Activated naive CD8-positive, alpha-beta T cell treated with anti-CD3 and anti-CD28 coated beads, Interleukin-2, amount 10 ng/mL, durations not matched to agents 7 days and 5 days (primary cell): ENCODE measurements at places on chromosomes 1 and 21. TPM values are rescaled to one million over a fixed set of nuclear protein-coding genes. Genes with fewer than 3 reads are reported as not detected.

The FAM3B gene
- not detected for total RNA-seq

The KLHDC7A gene
- total RNA-seq, result not detected

GRCh38 chr21:45792682-45793383 lies 149.3 kb downstream of the PCBP3 start:
- no peak overlapping the region for H3K27ac ChIP-seq
- H3K4me1 ChIP-seq, result no peaks in the 10 kb centered on the region
- H3K27me3 ChIP-seq, result no peaks in the 10 kb centered on the region
- H3K36me3 ChIP-seq, result no peaks in the 10 kb centered on the region

- H3K4me3 ChIP-seq, result no peak overlapping the region
- H3K36me3 ChIP-seq, result no peaks in the 10 kb centered on the region
- H3K4me1 ChIP-seq, result peaks cover 8% of the 10 kb centered on the region
- no peak for DNase-seq
- H3K27ac ChIP-seq, result no peak overlapping the region
- H3K27me3 ChIP-seq, result peaks cover 14% of the 10 kb centered on the region
Measured at GRCh38 chr21:32888971-32889370, 117.4 kb upstream of the PAXBP1 start.

DNA sequence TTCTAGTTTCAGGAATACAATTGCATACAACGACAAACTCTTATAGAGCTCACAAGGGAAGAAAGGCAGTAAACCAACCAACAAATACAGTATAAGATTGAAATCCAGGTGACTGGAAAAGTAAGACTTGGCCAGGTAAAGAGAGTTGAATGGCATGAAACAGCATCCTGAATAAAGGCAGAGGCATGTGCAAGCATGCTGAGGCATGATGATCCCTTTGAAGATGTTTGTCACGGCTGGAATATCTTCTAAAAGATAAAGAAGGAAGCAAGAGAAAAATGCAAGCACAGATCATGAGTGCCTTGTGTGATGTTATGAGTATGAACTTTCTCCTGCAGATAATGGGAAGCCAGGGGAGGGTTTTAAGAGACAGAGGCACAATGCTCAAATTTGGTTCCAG lies 83.3 kb upstream of the SPATA6 start:
- H3K4me1 ChIP-seq, result no peaks in the 10 kb centered on the region
- H3K36me3 ChIP-seq, result no peaks in the 10 kb centered on the region
- no peak overlapping the region for H3K27ac ChIP-seq
- no peak overlapping the region for H3K4me3 ChIP-seq
- no peak for DNase-seq
- H3K27me3 ChIP-seq, result peaks cover 6% of the 10 kb centered on the region

GRCh38 chr21:28154121-28154520 lies 838.6 kb downstream of the LTN1 start:
- H3K36me3 ChIP-seq, result no peaks in the 10 kb centered on the region
- no peaks in the 10 kb centered on the region for H3K27me3 ChIP-seq
- H3K27ac ChIP-seq, result no peak overlapping the region
- no peaks in the 10 kb centered on the region for H3K4me1 ChIP-seq
- no peak for DNase-seq

DNA sequence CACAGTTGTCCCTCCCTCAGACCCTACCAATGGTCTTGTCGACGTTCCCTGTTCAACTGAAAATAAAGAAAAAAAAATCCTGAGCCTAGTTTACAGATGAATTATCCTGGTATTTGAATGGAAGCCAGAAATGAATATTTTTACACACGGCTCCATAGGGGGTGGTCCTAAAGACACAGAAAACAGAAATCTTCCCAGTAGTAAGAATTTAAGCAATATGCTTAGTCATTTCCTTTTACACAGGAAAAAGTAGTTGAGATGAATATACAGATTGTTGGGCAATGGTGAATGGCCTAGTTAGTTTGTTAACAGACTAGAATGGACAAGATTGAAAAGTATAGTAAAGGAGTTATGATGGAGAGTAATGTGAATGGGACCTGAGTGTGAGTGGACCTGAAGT lies 67.4 kb downstream of the RGS18 start:
- H3K27me3 ChIP-seq, result no peaks in the 10 kb centered on the region
- no peak overlapping the region for H3K4me3 ChIP-seq
- no peak for DNase-seq
- no peaks in the 10 kb centered on the region for H3K36me3 ChIP-seq

DNA sequence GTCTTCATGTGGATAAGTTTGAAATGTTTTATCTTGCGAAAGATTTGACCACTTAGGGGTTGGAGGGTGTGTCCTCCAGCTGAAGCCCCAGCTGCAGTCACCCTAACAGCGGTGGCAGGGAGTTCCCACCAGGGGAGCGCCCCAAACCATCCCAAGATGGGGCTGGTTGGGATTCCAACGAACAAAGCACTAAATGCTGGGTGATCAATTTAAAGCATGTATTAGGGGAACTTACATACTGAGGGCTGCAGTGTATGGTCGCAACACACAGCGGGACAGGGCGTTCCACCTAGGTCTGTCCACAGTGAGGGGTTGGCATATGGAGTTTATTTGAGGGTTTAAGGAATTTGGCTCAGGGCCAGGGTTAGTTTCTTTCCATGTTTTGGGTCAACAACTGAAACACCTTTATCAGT lies 26.3 kb downstream of the SLC37A1 start:
- H3K4me1 ChIP-seq, result peaks cover 4% of the 10 kb centered on the region
- no peak overlapping the region for H3K4me3 ChIP-seq
- no peaks in the 10 kb centered on the region for H3K27me3 ChIP-seq
- peaks cover 7% of the 10 kb centered on the region for H3K36me3 ChIP-seq
- DNase-seq, result no peak
- no peak overlapping the region for H3K27ac ChIP-seq

DNA sequence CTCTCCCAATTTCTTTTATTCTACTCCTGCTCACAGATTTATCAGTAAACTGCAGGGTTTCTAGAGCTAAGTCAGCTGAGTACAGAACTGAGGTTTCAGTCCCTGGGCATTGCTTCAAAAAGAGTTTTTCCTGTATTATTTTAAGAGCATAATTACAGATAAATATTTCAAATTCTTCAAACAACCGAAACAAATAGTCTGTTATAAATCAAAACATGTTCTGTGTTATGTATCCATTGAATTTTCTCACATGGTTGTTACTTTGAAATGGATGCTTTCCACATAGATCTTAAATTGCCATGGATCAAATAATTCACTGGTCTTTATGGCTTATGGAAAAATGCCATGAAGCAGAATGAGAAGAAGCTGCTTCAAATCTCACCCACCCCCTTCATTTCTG lies 64.5 kb downstream of the LRRC8C start:
- H3K27me3 ChIP-seq, result no peaks in the 10 kb centered on the region
- H3K36me3 ChIP-seq, result peaks cover 40% of the 10 kb centered on the region
- peaks cover 68% of the 10 kb centered on the region for H3K4me1 ChIP-seq

DNA sequence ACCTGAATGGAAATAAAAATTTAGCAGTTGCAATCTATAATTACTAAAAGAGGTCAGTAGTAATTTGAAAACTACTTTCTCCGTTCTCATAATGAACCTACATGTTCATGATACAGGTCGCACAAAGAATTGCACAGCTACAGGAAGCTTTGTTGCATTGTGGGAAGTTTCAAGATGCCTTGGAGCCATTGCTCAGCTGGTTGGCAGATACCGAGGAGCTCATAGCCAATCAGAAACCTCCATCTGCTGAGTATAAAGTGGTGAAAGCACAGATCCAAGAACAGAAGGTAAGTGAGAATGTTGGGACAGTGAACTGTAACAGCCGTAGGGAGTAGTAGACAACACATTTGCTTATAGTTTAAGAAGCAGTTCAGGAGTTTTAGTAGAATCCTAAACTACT lies 68.8 kb upstream of the BMP8A start:
- no peak overlapping the region for H3K4me3 ChIP-seq
- H3K4me1 ChIP-seq, result peaks cover 5% of the 10 kb centered on the region
- no peak overlapping the region for H3K27ac ChIP-seq
- H3K27me3 ChIP-seq, result no peaks in the 10 kb centered on the region

DNA sequence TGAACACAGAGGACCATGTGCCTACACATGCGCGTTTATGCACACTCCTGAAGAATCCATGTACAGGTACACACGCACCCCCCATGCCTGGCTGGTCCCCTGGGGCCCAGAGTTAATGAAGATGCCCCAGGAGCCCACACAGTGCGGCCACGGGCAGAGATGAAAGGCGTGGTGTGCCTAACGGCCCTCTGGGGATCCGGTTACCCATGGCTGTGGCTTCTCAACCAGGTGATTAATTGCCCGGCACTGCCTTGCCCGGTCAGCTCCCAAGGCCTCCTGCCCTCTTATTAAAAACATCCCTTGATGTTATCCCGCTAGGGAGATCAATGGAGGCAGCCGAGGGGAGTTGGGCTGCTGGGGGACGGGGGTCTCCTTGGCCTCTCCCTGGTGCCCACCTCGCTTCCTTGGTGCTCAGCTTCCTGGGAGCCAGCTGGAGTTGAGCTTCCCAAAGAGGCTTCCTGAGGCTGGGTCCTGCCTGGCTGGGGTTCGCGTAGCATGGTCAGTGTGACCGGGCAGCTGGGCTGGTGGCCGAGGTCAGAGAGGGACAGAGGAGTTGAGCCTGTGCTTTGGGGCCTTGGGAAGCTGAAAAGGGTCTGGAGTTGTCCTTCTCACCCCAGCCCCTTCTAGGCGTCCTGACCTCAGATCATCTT lies 75.0 kb upstream of the WNT4 start:
- H3K36me3 ChIP-seq, result no peaks in the 10 kb centered on the region
- DNase-seq, result no peak
- no peak overlapping the region for H3K4me3 ChIP-seq
- H3K27ac ChIP-seq, result no peak overlapping the region
- H3K27me3 ChIP-seq, result peaks cover 28% of the 10 kb centered on the region

DNA sequence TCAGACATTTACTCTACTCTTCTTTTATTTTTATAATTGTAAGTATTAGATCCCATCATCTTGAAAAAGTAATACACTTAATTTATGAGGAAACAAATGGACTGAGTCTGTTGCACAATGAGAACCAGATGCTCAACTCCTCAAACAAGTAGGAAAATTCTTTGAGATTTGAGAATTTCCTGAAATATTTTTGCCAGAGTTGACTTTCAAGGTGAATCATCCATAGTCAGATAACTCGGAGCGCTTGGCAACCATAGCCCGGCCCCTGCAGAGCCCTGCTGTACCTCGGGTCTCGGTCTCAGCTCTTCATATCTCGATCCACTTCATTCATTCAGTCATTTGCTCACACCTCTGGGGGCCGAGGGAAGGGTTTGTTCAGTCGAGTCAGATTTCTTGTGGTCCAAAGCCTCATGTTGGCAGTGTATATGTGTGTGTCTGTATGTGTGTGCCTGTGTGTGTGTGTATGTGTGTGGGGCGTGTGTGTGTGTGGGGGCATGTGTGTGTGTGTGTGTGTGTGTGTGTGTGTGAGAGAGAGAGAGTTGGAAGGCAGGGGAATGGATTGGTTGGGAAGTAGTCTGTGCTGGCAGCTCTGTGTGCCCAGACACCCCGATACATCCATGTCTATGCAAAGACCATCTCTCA lies 18.1 kb upstream of the PCP4 start:
- H3K27me3 ChIP-seq, result no peaks in the 10 kb centered on the region
- no peak overlapping the region for H3K4me3 ChIP-seq
- no peak overlapping the region for H3K27ac ChIP-seq

GRCh38 chr1:178434360-178434759 lies 62.4 kb downstream of the CLEC20A start:
- no peak for DNase-seq
- H3K27me3 ChIP-seq, result no peaks in the 10 kb centered on the region

- H3K4me3 ChIP-seq, result no peak overlapping the region
- H3K4me1 ChIP-seq, result peaks cover 7% of the 10 kb centered on the region
- H3K27me3 ChIP-seq, result no peaks in the 10 kb centered on the region
- peaks cover 16% of the 10 kb centered on the region for H3K36me3 ChIP-seq
- DNase-seq, result no peak
Measured at GRCh38 chr1:114428083-114428754, 82.8 kb downstream of the TRIM33 start.

DNA sequence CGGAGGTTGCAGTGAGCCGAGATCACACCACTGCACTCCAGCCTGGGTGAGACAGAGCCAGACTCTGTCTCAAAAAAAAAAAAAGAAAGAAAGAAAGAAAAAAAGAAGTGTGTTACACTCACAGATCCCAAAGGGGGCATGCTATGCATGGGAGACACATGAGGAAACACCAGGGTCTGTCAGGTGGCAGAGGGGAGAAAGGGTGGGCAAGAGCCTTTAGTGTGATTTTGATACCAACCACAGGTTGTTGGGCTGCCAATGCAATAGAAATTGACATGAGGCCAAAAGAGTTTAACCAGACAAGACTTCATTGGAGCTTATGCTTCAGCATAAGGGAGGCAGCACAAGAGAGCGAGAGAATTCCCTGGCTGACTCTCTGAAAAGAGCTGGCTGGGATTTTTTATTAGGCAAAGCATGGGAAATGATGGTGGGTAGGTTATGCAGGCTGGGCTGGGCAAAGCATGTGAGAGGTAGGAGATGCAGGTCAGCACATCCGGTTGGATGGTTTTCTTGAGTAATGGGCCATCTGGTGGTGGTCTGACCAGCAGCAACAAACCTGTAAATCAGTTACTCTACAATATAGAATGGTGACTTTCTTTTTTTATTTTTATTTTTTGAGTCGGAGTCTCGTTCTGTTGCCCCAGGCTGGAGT lies 11.7 kb upstream of the EXTL1 start:
- H3K27me3 ChIP-seq, result peaks cover 7% of the 10 kb centered on the region
- no peak overlapping the region for H3K27ac ChIP-seq
- H3K36me3 ChIP-seq, result no peaks in the 10 kb centered on the region
- no peaks in the 10 kb centered on the region for H3K4me1 ChIP-seq
- no peak overlapping the region for H3K4me3 ChIP-seq

DNA sequence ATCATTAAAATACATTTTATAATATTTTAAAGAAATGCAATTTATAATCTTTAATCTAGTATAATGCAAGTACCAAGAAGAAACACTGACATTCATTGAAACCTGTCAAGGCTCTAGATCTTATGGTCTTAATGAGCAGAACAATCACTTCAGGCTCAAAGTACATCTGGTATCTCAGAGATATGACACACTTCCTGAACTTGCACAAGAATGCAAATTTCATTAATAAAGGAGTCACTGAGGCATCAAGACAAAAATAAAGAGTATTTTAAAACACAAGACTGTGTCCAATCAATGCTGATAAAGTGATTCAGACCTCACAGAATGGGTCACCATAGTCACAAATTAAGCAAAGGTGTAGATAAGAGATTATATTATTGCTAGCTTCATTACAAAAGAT lies 178.1 kb downstream of the AK5 start:
- H3K27ac ChIP-seq, result no peak overlapping the region
- H3K4me1 ChIP-seq, result no peaks in the 10 kb centered on the region
- no peak overlapping the region for H3K4me3 ChIP-seq
- no peak for DNase-seq
- peaks cover 2% of the 10 kb centered on the region for H3K36me3 ChIP-seq

DNA sequence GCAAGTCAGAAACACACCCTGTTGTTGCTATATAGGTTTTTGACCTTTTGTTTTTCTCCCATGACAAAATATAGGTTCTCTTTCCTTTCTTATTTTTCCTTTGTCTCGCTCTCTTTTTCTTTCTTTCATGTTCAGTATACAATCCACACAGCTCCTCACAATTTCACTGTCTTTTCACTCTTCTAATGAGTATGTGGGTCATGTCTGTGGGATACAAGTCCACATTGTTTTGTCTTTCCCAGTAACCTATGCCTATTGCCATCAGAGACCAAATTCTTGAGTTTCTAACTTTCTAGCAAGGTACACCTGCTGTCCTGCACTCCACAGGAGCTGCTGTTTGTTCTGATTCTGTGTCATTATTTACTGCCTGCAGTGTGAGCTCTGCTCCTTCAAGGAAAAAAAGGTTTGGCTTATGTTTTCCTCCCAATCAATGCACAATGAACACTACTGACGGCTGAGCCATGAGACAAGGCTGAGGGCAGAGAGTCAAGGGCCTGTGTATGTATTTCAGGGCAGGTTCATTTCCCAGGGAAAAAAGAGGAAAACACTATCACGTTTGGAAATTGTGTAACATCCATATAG lies 453.8 kb downstream of the NEGR1 start:
- H3K27me3 ChIP-seq, result no peaks in the 10 kb centered on the region
- no peaks in the 10 kb centered on the region for H3K4me1 ChIP-seq
- H3K36me3 ChIP-seq, result no peaks in the 10 kb centered on the region
- H3K27ac ChIP-seq, result no peak overlapping the region
